ENCODE measurements at places on chromosomes 4 and X. TPM values are rescaled to one million over a fixed set of nuclear protein-coding genes. Genes with fewer than 3 reads are reported as not detected.
A peak's percentile ranks its signal among the peaks of the same experiment; 100 is the strongest.

GRCh38 chrX:10519761-10520160 lies 100.6 kb downstream of the MID1 start:
- no peaks in the 10 kb centered on the region for H3K36me3 ChIP-seq
- no peak overlapping the region for H3K4me3 ChIP-seq
- H3K27ac ChIP-seq: no peak overlapping the region
- H3K27me3 ChIP-seq: no peaks in the 10 kb centered on the region
- no peak for DNase-seq

- H3K36me3 ChIP-seq: no peaks in the 10 kb centered on the region
- no peak overlapping the region for H3K27ac ChIP-seq
- DNase-seq: no peak
- no peaks in the 10 kb centered on the region for H3K27me3 ChIP-seq
Measured at GRCh38 chr4:54823616-54824015, 165.9 kb downstream of the KIT start.

DNA sequence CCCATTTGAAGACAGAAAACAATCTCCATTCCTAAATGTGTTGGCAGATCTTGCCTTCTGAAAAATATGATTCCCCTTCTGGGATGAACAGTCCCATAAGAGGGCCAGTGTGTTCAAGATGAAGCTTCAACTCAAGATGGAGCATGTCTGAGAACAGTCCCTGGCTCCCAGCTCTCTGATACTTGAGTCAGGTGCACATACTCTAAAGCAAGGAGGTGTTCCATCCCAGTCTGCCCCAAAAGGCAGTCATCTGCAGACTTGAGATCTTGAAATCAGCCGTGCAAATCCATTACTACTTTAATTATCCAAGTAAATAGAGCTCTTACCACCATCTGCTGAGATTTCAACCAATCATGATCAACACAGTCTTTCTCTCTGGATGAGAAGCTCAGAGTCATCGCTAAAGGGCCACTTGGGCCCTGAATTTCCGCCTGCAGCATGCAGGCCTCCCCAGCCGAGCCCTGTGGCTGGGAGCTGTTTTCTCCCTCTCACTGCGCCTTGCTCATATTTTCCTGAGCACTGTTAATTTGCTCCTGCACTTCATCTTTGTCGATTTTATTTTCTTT lies 22.2 kb downstream of the CCDC149 start:
- DNase-seq: no peak
- no peak overlapping the region for H3K27ac ChIP-seq
- H3K4me3 ChIP-seq: no peak overlapping the region
- H3K27me3 ChIP-seq: no peaks in the 10 kb centered on the region

DNA sequence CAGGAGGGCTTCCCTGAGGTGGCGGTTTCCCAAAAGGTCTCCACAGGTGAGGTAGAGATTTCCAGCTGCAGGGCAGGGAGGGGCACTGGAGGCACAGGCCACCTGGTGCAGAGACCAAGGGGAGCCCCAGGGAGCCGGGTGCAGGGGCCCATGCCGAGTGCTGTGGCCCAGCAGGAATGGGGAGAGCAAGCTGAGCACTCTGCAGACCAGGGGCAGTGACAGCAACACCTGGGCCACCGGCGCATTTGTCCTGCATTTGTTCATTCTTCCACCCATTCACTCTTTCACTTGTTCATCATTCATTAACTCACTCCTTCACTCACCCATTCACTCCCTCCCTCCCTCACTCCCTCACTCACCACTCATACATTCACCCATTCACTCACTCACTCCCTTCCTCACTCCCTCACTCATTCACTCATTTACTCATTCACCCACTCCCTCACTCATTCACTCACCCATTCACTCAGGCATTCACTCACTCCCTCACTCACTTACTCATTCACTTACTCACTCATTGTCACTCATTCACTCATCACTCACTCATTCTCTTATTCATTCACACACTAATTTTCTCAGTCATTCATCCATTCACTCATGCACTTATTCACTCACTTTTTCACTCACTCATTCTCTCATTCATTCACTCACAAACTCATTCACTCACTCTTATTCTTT lies 16.3 kb downstream of the CPZ start:
- no peaks in the 10 kb centered on the region for H3K27me3 ChIP-seq
- no peak overlapping the region for H3K4me3 ChIP-seq
- H3K36me3 ChIP-seq: no peaks in the 10 kb centered on the region
- DNase-seq: no peak
- H3K4me1 ChIP-seq: no peaks in the 10 kb centered on the region

DNA sequence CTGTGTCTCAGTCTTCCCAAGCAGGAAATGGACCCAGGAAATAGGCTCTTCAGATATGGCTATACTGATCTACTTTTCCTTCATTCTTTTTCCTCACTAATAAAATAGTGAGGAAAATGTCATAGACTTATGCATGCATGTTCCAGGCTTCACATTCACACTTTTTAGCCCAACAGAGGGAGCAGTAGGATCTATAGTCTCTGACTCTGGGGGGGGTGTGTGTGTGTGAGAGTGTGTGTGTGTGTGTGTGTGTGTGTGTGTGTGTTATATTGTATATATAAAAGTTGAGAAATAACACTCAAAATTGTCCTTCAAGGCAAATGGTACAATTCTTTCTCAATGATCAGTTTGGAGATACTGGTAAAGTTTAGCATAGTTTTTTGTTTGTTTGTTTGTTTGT lies 297.2 kb upstream of the GALNT7 start:
- DNase-seq: no peak
- no peaks in the 10 kb centered on the region for H3K36me3 ChIP-seq
- H3K4me1 ChIP-seq: no peaks in the 10 kb centered on the region
- no peak overlapping the region for H3K4me3 ChIP-seq

DNA sequence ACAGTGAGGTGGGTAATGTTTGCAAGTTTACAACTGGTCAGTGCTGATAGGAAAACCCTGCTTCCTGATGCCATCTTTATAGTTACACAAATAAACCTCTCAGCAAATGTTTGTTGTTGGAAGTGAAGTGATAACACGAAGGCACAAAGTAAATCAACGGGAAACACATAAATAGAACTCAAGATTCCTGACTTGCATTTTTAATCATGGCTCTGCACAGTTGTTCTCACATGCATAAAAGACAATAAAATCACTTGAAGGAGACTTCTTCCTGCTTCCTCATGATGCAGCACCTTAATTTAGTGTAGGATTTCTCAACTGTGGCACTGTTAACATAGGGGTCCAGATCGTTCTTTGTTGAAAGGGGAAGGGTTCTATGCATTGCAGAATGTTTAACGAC lies 907.7 kb downstream of the RAB28 start:
- H3K4me1 ChIP-seq: no peaks in the 10 kb centered on the region
- no peaks in the 10 kb centered on the region for H3K27me3 ChIP-seq
- no peak overlapping the region for H3K27ac ChIP-seq
- no peaks in the 10 kb centered on the region for H3K36me3 ChIP-seq

- H3K4me1 ChIP-seq: no peaks in the 10 kb centered on the region
- no peaks in the 10 kb centered on the region for H3K27me3 ChIP-seq
- no peak overlapping the region for H3K4me3 ChIP-seq
- no peak for DNase-seq
- no peak overlapping the region for H3K27ac ChIP-seq
Measured at GRCh38 chr4:74317616-74318246, 9.5 kb downstream of the EPGN start.

- no peak overlapping the region for H3K4me3 ChIP-seq
- H3K36me3 ChIP-seq: peaks cover 5% of the 10 kb centered on the region
- H3K27me3 ChIP-seq: no peaks in the 10 kb centered on the region
- no peak overlapping the region for H3K27ac ChIP-seq
Measured at GRCh38 chrX:53598169-53598568, 88.3 kb downstream of the HUWE1 start.

- H3K27me3 ChIP-seq: no peaks in the 10 kb centered on the region
- no peak for DNase-seq
- H3K4me3 ChIP-seq: no peak overlapping the region
- H3K4me1 ChIP-seq: no peaks in the 10 kb centered on the region
- no peaks in the 10 kb centered on the region for H3K36me3 ChIP-seq
- no peak overlapping the region for H3K27ac ChIP-seq
Measured at GRCh38 chrX:37692918-37693317, 7.3 kb downstream of the XK start.

- no peaks in the 10 kb centered on the region for H3K27me3 ChIP-seq
- no peaks in the 10 kb centered on the region for H3K36me3 ChIP-seq
- no peaks in the 10 kb centered on the region for H3K4me1 ChIP-seq
- no peak overlapping the region for H3K4me3 ChIP-seq
- DNase-seq: no peak
- no peak overlapping the region for H3K27ac ChIP-seq
Measured at GRCh38 chr4:144564358-144564757, 81.6 kb upstream of the HHIP start.

DNA sequence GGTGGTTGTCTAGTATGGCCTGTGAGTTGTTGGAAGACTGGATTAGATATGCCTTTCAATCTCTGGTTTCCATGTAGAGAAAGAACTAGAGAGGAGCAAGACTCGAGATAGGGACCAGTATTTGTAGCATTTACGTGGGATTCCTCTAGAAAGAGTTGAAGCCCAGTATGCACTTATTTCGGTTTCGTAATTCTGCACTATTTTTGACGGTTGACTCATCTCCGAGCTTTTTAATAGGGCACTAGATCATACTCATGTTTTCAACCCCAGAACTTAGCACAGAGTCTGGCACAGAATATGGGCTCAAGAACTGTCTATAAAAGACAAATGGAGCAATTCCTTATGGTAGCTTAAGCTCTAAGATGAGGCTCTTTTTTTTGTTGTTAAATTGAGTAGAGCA lies 15.7 kb downstream of the HELT start:
- H3K4me1 ChIP-seq: no peaks in the 10 kb centered on the region
- no peak overlapping the region for H3K27ac ChIP-seq
- no peaks in the 10 kb centered on the region for H3K36me3 ChIP-seq
- DNase-seq: no peak
- no peak overlapping the region for H3K4me3 ChIP-seq
- H3K27me3 ChIP-seq: no peaks in the 10 kb centered on the region

DNA sequence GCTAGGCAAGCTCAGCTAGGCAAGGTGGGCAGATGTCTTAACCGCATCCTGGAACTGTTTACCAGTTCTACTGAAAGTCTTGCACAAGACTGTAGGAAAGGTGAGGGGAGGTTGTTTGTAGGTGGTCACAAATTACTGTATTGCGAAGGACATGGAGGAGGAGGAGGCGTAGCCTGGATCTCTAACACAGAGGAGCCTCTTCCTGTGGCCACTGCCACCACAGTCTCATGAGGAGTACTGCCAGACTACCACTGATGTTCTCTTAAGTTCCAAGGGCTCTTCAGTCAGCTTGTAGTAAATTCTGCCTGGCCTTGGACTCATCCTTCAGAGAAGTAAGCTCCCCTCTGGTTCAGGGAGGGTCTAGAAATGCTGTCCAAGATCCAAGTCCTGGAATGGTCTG lies 258.6 kb downstream of the FAT4 start:
- no peak for DNase-seq
- H3K27me3 ChIP-seq: no peaks in the 10 kb centered on the region
- H3K27ac ChIP-seq: no peak overlapping the region
- H3K36me3 ChIP-seq: no peaks in the 10 kb centered on the region
- no peak overlapping the region for H3K4me3 ChIP-seq

- no peaks in the 10 kb centered on the region for H3K27me3 ChIP-seq
- H3K36me3 ChIP-seq: no peaks in the 10 kb centered on the region
- no peak for DNase-seq
- no peak overlapping the region for H3K4me3 ChIP-seq
- H3K4me1 ChIP-seq: peaks cover 27% of the 10 kb centered on the region
- H3K27ac ChIP-seq: no peak overlapping the region
Measured at GRCh38 chr4:146640021-146640464, 1.4 kb downstream of the POU4F2 start.

DNA sequence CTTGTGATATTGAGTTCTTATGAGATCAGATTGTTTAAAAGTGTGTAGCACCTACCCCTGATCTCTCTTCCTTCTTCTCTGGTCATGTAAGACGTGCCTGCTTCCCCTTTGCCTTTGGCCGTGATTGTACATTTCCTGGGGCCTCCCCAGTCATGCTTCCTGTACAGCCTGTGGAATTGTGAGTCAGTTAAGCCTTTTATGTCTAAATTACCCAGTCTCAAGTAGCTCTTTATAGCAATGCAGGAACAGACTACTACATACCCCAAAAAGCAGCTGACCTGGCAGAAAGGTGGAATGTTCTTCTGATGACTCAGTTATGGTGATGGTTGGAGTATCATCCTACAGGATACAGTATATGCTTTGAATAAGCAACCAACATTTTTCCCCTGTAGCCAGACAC lies 11.4 kb upstream of the MCUB start:
- no peak overlapping the region for H3K27ac ChIP-seq
- no peak overlapping the region for H3K4me3 ChIP-seq

GRCh38 chr4:10105421-10105820 lies 11.2 kb downstream of the WDR1 start:
- DNase-seq: no peak
- no peaks in the 10 kb centered on the region for H3K27me3 ChIP-seq
- peak overlapping the region; percentile 67 for H3K4me3 ChIP-seq
- peaks cover 98% of the 10 kb centered on the region for H3K4me1 ChIP-seq
- peak overlapping the region; percentile 90 for H3K27ac ChIP-seq

DNA sequence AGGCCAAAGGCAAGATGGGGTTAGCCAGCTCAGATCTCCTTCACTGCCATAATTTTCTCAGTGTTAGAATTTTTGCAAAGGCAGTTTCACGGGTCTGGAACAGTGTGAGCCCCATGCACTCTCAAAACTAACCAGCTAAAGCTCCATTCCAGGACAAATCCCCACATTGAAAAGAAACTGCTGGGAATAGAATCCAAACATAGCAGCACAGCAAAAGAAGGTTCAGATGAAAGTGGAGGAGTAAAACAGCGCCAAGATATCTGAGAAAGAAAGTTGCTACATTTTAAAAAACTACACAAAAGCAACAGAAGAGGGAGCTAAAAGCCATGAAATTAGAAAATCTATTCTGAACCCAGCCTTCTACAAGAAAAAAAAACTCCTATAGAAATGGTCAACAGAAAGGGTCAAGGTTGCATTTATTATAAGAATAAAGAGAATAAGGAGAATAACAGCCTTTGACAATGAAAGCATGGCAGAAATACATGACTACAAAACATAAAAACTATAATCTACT lies 39.6 kb upstream of the SLC7A3 start:
- no peaks in the 10 kb centered on the region for H3K4me1 ChIP-seq
- H3K36me3 ChIP-seq: no peaks in the 10 kb centered on the region
- no peaks in the 10 kb centered on the region for H3K27me3 ChIP-seq
- DNase-seq: no peak

- no peaks in the 10 kb centered on the region for H3K36me3 ChIP-seq
- no peaks in the 10 kb centered on the region for H3K4me1 ChIP-seq
- no peak overlapping the region for H3K27ac ChIP-seq
- DNase-seq: no peak
- no peak overlapping the region for H3K4me3 ChIP-seq
Measured at GRCh38 chrX:117987373-117987772, 129.2 kb downstream of the KLHL13 start.

GRCh38 chr4:142467088-142467487 lies 379.0 kb downstream of the INPP4B start:
- no peaks in the 10 kb centered on the region for H3K36me3 ChIP-seq
- H3K4me1 ChIP-seq: no peaks in the 10 kb centered on the region
- H3K27ac ChIP-seq: no peak overlapping the region
- no peak for DNase-seq
- no peak overlapping the region for H3K4me3 ChIP-seq

- H3K27ac ChIP-seq: no peak overlapping the region
- H3K36me3 ChIP-seq: no peaks in the 10 kb centered on the region
- no peaks in the 10 kb centered on the region for H3K4me1 ChIP-seq
- H3K4me3 ChIP-seq: no peak overlapping the region
- no peaks in the 10 kb centered on the region for H3K27me3 ChIP-seq
Measured at GRCh38 chrX:72477781-72478181, 94.9 kb downstream of the HDAC8 start.

The GRIA3 gene
- total RNA-seq: 6.0 TPM

The CENPI gene
- total RNA-seq: 2.2 TPM

The CYTL1 gene
- total RNA-seq: 52.3 TPM

The PTTG2 gene
- total RNA-seq: 10.7 TPM

The CT45A5 gene
- total RNA-seq: not detected

The IGSF1 gene
- 8.4 TPM for total RNA-seq

The TMEM164 gene
- 18.0 TPM for total RNA-seq

The PCYT1B gene
- under 0.01 TPM for total RNA-seq

The ASB5 gene
- not detected for total RNA-seq

The TMEM31 gene
- total RNA-seq: not detected

Data from thoracic aorta (tissue), 2 donors.